ENCODE measurements at places on chromosomes 7 and 10.

GRCh38 chr10:124008187-124008586 lies 85.2 kb downstream of the CHST15 start:
- DNase-seq = no peak

- DNase-seq = no peak
These were observed 62.0 kb downstream of the CFAP46 start for GRCh38 chr10:132880128-132880981.

GRCh38 chr10:46006219-46006618 lies 24.2 kb downstream of the NCOA4 start:
- no peak for DNase-seq

DNA sequence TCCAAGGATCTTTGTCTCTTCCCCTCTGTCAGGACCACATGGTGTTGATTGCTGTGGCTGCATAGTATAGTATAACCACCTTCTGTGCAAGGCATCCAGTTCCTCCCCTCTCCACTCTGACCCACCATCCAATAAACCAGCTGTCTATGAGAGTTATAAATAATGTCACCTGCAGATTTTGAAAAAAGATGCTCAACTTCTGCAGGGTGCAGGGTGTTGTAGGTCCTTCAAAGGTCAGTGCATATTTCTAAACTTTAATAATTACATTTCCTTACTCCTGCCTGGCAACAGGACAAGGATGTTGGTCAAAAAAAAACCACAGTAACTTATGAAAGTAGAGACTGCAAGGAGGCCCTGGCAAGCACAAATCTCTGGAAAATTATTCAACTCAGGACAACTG lies 166.2 kb downstream of the PKD1L1 start:
- no peak for DNase-seq

DNA sequence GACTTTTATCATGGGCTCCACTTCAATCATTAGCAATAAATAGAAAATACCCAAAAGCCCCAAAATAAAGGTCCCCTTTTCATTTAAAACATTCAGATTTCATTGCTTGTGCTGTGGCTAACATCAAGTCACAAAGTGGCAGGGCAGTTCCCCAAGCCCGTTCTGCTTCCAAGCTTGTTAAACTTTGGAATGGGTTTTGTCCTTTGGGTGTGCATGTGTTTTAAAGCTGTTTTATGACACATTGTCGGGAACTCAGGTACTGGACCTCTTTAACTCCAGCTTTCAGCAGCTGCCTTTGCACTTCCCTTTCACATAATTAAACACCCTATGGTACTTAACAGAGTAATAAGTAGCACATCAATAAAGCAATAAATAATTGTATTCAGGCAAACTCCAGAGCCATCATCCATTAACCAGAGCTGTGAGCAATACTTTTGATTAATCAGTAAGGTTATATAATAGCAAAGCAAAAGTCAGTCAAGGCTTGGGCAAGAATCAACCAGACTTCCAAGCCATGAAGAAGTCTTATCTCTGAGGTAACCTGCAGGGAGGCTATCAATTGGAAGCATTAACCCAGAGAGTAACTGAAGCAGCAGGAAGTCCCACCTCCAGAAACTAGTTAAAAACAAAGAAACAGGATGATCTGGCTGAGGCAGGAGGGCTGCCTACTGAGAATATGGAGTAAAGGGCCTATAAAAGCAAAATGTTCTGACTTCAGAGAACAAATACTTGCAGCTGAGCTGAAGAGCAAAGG lies 56.1 kb upstream of the ARID5B start:
- no peak for DNase-seq

GRCh38 chr10:133154996-133155778 lies 4.8 kb upstream of the KNDC1 start:
- DNase-seq = no peak

DNA sequence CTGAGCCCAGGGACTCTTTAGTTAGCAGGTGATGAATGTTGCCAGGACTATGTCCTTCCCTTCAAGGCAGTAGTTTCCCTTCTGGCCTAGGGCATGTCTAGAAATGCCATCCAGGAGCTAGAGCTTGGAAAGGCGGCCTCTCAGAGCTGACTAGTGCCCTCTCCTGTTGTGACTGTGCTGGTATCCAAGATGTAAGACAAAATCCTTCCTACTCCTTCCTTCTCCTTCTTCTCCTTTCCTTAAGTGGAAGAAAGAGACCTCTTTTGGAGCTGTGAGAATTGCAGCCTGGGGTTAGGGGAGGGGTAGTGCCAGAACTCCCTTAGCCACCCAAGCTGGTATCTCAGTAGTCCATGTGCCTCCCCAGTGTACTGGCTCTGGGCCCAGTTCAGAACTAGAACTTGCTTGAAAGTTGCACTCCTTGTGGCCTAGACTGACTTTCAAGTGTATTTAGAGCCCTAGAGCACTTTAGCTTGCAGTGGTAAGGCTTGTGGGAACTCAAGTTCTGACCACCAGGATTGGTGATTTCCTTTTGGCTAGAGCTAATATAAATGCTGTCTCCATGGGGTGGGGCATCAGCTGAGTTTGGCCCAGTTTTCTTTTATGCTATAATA lies 118.8 kb downstream of the NPSR1 start:
- DNase-seq = no peak

DNA sequence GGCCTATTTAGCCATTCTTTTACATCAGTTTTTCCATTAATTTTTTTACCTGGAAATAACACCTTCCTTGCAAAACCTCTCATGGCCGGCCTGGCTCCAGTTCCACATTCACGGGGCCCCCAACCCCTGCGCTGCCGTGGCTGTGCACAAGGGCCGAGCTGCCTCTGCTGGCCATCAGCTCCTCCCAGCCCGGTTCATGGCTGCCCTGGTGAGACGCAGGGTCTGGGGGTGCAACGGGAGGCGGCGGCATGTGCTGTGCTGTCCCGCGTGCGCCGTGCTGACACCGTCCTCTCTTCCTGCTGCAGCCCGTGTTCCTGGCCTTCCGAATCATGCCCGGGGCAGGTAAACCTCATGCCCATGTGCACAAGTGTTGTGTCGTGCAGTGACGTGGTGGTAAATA lies 4.4 kb downstream of the NKX6-2 start:
- DNase-seq = no peak

DNA sequence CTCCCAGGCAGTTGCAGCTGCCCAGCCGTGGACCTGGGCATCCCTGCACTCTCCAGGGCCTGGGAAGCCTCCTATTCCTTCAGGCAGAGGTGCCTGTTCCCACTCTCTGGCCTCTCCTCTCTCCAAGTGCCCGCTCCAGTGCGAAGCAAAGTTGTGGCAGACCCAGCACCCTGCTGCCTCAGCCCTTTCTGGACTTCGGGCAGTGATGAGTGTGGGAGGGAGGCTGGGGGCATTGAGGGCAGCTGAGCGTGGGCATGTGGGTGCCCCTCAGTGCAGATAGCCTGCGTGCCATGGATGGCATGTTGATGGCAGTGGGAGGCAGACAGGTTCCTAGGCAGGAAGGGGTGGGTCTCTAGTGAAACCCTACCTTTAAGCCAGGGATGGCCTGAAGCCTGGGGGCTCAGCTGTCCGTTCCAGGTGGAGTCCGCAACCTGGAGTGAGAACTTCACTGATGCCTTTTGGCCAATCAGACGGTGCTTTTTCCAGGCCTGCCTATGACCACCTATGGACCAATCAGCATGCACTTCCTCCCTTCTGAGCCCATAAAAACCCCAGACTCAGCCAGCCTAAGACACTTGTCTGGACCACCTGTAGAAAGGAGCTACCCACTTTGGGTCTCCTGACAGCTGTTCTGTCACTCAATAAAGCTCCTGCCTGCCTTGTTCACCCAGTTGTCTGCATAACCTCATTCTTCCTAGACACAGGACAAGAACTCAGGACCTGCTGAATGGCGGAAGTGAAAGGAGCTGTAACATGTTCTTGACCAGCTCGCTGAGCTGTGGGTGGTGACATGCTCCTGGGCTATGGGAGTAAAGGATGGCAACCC lies 26.1 kb downstream of the SVIL start:
- DNase-seq = no peak

DNA sequence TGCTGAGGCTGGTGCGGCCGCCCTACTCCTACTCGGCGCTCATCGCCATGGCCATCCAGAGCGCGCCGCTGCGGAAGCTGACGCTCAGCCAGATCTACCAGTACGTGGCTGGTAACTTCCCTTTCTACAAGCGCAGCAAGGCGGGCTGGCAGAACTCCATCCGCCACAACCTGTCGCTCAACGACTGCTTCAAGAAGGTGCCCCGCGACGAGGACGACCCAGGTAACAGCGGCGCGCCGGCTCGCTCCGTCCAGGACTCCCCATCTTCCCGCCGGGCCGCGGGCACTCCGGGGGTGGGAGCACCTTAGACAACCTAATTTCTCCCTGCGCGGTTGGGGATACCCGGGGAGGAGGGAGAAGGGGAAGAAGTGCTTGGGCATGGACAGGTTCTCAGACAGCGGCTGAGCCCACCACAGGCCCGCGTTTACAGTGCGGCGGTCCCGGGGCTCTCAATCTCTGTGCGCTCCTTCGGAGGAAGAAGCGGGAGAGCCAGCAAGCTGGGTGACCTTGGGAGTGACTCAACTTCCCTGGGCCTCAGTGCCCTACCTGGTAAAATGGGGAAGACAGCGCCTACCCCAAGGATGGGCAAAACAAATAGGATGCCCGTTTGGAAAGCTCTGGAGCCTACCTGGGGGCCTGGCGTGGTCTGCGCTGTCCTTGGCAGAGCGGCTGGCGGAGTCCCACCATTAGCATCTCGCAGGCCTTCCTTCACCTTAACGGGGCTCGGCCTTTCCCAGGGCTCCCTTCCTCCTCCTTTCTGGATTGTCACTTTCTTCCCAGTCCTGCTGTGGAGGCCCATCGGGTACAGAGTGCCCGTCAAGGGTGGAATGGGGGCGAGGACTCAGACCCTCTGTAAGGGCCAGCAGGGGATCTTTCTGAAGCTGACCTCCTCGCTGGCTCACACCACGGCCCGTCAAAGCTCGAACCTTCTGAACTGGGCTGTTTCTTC lies 852 bp downstream of the FOXI2 start:
- no peak for DNase-seq

DNA sequence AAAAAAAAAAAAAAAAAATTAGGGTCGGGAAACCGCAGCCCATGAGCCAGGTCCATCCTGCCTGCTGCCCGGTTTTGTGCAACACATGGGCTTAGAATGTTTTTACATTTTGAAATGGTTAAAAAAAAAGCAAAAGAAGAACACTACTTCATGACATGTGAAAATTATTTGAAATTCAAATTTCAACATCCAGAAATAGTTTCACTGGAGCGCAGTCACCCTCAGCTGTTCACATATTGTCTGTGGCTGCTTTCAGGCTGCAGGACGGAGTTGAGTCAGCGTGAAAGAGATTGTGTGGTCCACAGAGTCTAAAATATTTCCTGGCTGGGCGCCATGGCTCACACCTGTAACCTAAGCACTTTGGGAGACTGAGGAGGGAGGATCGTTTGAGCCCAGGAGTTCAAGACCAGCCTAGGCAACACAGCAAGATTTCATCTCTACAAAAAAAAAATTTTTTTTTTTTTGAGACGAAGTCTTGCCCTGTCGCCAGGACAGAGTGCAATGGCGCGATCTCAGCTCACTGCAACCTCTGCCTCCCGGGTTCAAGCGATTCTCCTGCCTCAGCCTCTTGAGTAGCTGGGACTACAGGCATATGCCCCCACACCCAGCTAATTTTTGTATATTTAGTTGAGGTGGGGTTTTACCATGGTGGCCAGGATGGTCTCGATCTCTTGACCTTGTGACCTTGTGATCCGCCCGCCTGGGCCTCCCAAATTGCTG lies 63.9 kb upstream of the ECHDC3 start:
- no peak for DNase-seq

GRCh38 chr10:132273966-132274365 lies 33.8 kb downstream of the STK32C start:
- DNase-seq = no peak

DNA sequence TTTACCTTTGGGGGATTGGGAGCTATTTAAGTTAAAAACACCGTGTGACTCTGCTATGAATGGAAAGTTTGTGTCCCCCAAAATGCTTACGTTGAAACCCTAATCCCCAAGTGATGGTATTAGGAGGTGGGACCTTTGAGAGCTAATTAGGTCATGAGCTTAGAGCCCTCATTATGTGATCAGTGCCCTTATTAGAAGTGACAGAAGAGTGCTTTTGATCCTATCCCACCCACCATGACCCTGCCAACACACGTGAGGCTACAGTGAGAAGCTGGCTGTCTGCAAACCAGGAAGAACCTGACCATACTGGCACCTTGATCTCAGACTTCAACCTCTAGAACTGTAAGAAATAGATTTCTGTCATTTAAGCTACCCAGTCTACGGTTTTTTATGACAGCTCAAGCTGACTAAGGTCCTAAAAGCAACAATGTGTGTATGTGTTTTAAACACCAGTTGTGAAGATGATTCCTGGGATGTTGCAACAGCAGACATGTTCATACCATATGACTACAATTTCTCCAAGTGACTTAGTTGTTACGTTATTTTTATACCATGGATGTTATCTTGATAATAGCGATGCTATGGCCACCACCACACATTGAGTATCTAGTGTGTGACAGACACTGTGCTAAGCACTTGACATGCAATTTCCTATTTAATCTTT lies 124.4 kb downstream of the PIP4K2A start:
- DNase-seq = no peak
